ENCODE measurements at places on chromosomes 13 and 19.

- peak; percentile 75 for DNase-seq
Observed at GRCh38 chr19:44753932-44754749, 5.6 kb downstream of the BCL3 start.

DNA sequence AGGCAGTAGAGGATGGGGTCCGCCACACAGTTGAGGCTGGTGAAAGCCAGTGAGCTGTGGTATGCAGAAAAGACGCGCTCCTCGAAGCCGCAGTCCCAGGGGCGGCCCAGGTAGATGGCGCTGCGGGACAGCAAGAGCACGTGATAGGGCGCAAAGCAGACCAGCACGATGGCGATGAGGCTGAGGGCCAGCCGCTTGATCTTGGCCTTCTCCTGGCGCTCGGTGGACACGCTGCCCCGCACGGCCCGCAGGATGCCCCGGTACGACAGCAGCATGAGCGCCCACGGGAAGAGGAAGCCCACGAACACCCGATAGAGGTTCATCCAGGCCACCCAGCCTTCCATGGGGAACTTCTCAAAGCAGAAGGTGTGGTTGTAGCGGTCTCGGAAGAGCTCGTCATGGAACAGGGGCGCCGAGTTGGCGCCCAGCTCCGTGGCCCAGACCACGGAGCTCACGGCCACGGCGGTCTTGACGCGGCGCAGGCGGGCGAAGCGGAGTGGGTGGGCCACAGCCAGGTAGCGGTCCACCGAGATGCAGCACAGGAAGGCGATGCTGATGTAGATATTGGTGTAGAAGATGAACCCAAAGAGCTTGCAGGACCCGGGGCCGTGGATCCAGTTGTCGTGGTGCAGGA, 6.5 kb upstream of the OPA3 start:
- DNase-seq, result peak; percentile 40

DNA sequence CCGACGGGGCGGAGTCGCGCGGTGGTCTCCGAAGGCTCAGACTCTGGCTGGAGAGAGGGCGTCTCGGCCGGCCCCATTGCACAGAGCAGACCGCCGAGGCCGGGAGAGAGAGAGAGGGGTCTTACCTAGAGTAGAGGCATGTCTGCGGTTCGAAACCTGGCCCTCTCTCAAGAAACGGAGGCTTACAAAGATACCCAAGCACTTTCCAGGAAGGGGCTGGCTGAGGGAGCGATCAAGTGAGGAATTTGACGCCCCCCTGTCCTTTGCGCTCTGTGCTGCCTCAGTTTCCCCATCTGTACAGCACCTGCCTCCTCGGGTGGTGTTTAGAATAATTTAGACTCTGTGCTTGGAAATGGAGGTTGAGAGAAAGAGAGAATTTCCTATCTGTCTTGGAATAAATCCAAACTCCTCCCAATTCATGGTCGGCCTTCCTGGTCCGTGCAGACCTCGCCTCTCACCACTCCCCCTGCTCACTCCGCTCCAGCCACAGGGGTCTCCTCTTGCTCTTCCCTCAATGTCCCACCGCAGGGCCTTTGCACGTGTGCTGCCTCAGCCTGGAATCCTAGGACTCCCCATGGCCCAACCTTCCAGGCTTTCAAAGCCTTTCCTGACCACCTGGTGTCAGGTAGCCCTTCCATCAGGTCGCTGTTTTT, 658 bp upstream of the ISOC2 start:
- DNase-seq, result no peak

DNA sequence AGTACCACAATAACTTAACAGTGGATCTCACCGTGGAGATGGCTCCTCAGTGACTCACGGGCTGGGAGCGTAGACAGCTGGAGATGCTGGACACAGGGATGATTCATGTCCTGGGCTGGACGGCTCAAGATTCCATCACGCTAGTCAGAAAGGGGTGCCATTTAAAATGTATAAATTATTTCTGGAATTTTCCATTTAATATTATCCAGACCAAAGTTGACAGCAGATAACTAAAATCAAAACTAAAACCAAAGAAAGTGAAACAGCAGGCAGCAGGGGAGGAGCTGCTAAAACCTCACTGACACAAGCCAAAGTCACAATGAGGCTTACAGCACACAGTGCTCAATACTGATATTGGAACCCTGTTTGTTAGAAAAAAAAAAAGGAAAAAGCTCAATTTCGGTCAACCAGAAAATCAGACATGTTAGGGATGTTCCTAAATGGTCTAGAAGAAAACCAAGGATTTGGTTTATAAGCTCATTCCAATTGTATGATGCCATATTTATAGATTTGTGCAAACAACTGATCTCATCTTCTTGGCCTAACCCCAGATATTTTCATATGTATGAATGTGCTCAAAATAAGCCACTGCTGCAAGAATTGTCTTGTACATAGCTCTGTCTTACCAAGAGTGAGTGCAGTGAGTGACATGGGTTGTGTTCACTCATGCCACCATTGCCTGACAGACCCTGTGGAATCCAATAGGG, 111.8 kb downstream of the SACS start:
- DNase-seq, result peak; percentile 67

- no peak for DNase-seq
Observed at GRCh38 chr19:38210458-38210987, 13.5 kb downstream of the DPF1 start.

DNA sequence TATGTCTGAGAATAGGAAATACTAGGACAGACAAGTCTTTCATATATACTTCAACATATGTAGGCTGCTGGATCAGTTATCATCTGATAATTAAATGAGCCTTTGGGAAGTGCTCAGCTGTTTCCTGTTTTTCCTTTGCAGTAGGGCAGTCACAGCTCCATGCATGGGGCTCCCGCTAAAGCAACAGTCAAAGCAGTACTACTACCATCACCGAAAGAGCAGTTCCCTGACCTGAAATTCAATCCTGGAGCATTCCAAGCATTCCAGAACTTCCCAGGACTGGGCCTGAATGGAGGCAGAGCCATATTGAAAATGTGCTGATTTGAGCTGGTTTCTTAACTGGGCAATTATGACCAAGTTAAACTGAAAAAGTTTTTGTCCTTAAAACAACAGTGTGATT, 20.5 kb downstream of the MICU2 start:
- no peak for DNase-seq

DNA sequence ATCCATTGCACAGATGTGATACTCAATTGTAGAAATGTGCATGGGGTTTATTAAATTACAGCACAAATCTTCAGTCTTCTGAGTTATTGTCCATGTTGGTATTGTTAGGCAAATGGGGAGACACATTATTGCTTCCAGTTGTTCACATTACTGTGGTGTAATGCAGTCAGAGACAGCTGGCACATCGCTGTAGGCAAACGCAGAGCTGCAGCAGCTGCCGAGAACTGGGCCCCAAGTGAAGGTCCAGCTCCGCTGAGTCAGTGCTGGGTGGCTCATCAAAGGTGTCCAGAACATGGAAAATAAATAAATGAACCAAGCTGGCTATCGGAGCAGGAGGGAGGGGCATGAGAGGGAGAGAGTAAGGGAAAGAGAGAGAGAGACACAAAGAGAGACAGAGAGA, 299.1 kb upstream of the OBI1 start:
- DNase-seq, result no peak

GRCh38 chr19:41351339-41352245, 2.1 kb downstream of the TGFB1 start:
- DNase-seq, result peak; percentile 19

GRCh38 chr13:37068962-37069361, 9.5 kb upstream of the SUPT20H start:
- no peak for DNase-seq

DNA sequence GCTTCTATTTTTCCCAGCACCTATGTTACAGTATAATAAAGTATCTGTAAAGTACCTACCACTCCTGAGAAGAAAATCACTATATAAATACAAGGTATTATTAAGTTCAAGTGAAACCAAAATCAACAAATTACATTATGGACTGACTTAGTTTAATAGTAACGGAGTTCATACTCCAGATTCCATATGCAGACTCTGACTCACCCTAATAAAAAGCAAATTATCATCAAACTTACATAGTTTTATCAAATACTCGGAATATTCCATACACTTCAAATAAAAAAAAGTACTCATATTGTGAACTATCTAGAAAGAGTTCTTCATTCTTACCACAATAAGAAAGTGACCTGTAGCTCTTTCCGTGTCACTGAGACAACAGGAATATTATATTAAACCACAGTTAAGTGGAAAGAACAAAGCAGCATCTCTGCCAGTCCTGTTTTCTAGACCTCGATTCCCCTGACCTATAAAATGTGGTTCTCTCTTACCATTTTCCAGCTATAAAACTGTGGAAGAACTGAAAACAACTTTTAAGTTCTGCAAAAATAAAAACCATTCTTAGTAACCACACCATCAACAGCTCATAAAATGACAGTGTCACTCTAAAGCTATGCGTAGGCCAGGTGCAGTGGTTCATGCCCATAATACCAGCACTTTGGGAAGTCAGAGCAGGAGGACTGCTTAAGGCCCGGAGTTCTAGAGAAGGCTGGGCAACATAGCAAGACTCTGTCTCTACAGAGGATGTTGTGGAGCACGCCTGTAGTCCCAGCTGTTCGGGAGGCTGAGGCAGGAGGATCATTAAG, 42.6 kb downstream of the USP12 start:
- no peak for DNase-seq

GRCh38 chr19:51136851-51137551, 5.1 kb upstream of the SIGLEC7 start:
- DNase-seq, result no peak

GRCh38 chr13:26483546-26483945, 73.9 kb upstream of the WASF3 start:
- no peak for DNase-seq

DNA sequence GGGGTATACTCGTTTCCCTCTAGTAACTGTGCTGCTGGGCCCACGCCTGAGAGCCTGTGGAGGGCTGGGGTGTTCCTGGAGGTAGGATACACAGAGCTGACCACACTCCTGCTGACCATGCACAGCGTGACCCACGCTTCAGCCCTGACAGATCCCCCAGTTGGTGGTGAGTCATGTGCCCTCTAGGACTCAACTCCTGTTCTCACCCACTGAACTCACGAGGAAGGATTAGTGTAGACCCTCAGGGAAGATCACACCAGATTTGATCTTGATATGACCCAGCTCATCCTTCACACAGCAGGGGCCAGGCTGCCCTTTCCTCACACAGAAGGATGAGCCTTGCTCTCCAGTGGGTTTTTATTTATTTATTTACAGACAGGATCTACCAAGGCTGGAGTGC, 13.3 kb upstream of the ACP7 start:
- DNase-seq, result no peak

DNA sequence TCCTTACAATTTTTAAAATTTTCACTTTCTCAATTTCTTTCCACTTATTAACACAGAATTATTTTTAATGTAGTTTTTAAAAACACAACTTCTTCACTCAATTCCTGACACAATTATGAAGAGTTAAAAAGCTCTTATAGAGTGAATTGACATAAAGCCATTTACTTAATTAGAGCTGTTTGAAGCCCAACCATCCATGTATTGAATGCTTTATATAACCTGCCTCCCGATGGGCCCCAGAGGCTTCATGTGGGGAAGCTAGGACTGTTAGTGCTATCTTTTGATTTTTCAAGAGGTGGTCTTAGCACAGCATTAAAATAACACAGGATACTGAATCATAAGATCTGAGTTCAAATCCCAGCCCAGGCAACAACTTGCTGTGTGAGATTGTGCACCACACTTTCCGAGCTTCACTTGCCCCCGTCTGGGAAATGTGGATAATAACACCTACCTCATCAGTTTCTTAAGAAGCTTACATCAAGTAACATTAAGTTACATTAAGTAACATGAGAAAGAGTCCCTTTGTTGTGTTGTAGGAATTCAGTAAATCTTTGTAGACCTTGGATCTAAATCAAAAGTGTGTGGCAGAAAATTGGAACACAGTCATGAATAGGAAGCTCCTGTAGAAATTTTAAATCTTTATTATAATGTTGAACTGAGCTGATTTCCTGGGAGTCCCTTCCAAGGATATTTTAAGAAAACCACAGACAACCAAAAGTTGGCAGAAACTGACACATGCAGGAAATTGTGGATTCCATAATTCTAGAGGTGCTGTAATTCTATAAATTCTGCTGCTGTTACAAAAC, 5.5 kb upstream of the ENOX1 start:
- no peak for DNase-seq

DNA sequence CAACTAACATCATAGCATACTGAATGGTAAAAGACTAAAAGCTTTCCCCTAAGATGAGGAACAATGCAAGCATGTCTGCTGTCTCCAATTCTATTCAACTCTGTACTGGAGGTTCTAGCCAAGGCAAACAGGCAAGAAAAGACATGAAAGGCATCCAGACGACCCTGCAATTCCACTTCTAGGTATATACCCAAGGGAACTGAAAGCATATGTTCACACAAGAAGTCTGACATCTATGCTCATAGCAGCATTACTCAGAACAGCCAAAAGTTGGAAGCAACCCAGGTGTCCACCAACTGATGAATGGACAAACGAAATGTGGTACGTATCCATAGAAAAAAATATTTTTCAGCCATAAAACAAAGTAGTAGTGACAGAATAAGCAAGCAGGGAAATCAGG, 39.1 kb downstream of the PEPD start:
- DNase-seq, result no peak

DNA sequence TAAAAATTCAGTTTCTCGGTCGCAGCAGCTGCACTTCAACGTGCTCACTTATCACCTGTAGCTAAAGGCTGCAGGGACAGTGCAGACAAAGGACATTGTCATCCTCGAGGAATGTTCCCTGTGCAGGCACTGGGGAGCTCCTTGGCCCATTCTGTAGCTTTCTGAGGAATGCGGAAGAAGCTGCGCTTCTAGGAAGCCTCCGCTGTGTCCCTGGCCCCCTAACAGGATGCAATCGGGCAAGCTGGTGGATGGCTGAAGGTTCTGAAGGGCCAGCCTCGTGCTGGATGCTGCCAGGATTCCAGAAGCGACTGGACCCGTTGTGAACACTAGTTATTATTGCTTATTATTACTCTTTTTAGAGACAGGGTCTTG, 8.1 kb downstream of the ANO8 start:
- no peak for DNase-seq

- no peak for DNase-seq
Observed at GRCh38 chr13:48437371-48437770, 24.5 kb upstream of the LPAR6 start.

DNA sequence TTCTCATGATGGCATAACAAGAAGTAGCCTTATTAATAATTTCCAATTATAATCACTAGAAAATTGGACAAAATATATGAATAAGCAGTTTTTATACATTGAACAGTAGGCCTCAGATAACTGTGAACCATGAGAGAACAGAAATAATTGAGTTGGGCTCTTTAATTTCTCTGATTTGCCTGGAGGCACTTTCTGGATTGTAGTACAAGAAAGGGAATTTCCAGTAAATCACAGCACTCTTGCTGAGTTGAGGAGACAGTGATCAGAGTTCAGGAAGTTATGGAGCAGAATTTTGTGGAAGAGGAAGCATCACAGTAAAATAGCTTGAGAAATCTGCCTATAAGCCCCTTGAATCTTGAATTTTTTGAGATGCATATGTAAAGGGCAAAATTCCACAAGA, 216.2 kb downstream of the MAB21L1 start:
- no peak for DNase-seq

All from NCI-H460 (cell line).